ENCODE measurements at places on chromosomes 1 and 21. TPM values are rescaled to one million over a fixed set of nuclear protein-coding genes. Genes with fewer than 3 reads are reported as not detected.

- DNase-seq: no peak
Measured at GRCh38 chr1:166490437-166490991, 323.7 kb upstream of the FAM78B start.

SLC1A7 gene
- total RNA-seq: 0.07 TPM

DNA sequence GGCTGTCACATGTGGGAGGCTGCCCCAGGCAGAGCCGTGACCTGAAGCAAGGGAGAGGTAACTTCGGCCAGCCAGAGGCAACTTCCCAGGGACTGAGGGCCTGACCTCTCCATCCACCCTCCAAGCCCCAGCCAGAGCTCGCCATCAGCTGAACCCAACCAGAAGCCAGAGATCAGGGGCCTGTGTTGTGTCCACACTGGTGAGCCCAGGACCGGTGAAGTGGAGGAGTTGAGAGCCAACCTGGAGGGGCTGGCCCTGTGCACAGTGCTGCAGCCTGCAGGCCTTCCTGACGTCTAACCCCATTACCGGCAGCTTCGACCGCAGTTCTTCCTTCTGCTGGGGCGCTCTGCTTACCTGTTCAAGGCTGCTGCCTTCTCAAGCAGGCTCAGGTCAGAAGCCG, 19.6 kb upstream of the PDE9A start:
- DNase-seq: no peak

GSTM2 gene
- 12.9 TPM for total RNA-seq

- no peak for DNase-seq
Measured at GRCh38 chr1:84540759-84541158, 33.5 kb downstream of the CTBS start.

DNA sequence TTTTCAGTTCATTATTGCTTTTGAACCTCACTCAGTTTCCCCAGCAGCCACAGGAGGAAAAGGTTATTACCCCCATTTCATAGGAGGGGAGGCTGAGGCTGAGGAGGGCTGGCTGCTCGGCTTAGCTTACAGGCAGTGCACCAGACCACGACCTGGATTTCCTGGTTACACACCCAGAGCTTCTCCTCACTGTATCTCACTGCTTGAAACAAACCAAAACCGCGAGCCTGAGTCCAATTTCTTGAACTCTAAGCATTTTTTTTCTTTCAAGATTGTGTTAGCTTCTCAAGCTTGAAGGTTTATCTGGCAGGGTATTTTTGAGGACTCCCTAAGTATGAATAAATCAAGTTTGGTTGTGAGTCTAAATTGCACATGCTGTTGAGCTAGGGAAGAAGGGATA, 188.9 kb upstream of the EDN2 start:
- no peak for DNase-seq

- DNase-seq: peak; percentile 47
Measured at GRCh38 chr1:160416369-160416768, 16.0 kb downstream of the VANGL2 start.

CDC20 gene
- total RNA-seq: 280 TPM

RHD gene
- not detected for total RNA-seq

NBPF6 gene
- total RNA-seq: not detected

All from WTC11 (cell line).